Kidney glomerular epithelial cell (primary cell): ENCODE measurements at places on chromosomes 3 and 15.

DNA sequence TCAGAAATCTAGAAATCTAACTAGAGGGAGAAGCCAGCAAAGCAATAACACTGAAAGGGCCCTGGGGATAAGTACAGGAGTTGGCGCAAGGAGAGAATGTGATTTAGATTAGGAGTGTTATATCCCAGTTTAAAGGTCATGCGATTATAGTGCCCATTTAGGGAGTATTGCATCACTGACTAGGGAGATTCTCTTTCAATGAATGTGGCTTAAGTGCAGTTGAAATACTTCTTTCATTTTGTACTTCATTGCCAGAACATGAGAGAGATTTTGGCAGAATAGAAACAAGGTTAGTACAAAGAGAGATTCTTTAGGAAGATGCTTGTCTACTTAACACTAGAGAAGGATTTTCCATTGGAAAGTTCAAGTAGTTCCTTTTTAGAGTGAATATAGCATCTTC, 13.9 kb downstream of the ROBO2 start:
- no peak for DNase-seq

DNA sequence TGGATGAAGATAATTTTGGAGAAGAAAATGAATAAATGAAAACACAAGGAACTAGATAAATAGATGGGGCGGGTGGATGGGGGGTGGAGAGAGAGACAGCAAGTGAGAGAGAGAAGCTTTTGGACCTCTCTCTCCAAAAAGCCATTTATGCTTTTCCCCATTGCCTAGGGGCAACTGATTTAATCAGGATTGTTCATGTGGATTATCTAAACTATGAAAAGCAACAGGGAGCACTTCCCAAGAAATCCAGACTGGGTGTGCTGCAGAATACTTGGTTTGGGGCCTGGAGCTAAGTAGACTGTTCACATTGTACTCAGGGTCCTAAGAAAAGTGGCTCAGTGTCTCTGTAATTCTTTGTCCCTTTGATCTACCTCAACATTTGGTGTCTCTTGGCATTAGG, 367.0 kb downstream of the TIGIT start:
- DNase-seq: no peak

DNA sequence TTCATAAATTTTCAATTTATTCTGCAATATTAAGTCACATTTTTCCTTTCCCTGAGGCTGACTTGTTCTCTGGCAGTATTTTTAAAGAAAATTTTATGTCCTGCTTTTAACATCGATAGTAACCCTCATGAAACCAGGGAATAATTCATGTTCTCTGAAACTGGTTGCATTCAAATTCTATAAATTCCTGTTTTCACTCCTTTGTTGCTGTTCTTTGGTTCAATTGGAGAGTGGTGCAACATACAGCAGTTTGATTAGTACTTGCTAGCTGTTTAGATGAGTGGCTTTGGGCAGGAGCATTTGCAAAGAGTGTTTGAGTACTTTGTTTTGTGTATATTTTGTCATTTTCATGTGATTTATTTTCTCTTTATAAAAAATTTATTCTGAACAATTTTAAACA, 19.2 kb downstream of the ZIC1 start:
- DNase-seq: no peak

DNA sequence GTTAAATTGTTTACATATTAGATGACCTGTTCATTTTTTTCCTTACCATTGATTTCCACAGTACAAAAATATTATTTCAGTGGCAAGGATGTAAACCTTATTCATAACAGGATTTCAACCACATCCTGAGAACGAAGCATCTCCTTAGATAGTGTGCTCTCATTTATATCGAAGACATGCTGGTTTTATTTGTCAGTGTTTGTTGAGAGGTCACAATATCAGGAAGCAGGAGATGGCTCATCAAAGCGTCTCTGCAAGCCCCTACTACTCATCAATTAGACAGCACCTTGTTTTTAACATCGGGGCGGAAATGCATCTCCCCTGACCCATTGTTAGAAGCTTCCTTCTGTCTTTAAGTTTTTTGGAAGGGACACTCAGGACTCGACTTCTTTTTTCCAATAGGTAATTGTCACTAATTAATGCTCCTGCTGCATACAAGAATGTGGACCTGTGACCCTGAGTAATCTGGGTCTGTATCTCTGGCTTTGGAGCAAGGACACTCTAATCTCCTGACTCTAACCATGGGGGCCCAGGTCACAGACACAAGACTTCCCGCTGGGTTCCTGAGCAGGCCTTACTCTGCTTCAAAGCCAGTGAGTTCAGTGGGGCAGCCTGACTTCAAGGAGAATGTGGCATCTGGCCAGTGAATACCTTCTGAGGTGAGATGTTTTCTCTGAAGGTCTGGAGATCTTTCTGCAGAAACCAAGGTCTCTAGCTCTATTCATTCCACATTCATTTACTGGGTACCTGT, 50.3 kb downstream of the MECOM start:
- no peak for DNase-seq

DNA sequence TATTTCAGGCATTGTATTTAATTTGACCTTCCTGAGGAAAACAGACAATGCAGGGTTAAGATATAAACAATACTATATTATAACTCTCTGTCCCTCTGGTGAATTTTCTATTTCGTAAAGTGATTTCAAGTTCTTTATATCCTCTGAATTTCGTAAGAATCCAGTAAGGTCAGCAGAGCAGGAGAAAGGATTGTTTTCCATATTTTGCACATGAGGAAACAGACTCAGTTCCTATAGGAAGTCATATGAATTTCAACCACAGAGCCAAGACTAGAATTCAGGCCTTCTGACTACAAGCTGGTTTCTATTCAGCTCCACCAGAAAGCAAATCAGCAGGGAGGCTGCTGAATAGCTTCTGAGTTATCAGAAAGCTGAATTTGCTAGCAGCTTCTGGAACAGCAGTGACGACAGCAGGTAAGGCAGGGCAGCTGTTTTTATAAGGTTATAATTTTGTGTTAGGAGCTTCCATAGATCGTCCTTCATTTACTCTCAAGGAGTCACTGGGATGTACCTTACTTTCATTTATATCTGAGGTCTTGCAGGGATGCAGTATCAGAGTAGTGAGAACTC, 11.1 kb upstream of the PLAAT1 start:
- no peak for DNase-seq

GRCh38 chr15:98043160-98044014, 82.9 kb downstream of the ARRDC4 start:
- no peak for DNase-seq

GRCh38 chr3:114464548-114464947, 170.7 kb downstream of the TIGIT start:
- DNase-seq: no peak

GRCh38 chr3:103513003-103513402, 1078.2 kb downstream of the ZPLD1 start:
- DNase-seq: no peak

- peak; percentile 41 for DNase-seq
Observed at GRCh38 chr3:183825456-183826161, at the start of gene MAP6D1. MAP6D1 (minus strand) TSS chr3:183825577; CDS start chr3:183825547, 30 bp downstream.

DNA sequence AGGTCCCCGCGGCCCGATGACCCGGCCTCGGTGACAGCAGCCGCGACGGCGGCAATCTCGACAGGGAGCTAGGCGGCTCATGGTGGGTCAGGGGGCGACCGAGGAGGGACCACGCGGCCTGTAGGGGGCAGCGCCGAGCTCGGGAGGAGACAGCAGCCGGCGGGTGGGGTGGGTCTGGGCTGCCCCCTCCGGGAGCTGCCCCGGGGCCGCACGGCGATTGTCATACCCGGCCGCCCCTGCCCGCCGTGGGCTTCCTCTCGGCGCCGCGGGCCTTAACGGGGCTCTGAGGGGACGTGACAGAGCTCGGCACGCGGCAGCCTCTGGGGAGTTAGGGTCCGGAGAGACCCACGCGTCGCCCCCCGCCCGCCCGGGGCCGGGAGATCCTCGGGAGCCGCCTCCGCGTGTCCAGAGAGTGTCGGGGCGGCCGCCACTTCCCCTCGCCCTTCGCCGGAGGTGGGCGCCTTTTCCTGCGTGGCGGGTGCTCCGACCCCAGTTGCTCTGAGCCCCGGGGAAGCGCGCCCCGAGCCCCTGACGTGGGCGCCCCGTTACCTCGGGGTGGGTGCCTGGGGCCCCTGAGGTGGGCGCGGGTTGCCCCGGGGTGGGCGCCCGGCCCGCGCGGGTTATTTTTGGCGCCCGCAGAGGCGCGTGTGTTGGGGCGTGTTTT, 539 bp upstream of the PLCL2 start:
- no peak for DNase-seq

- DNase-seq: no peak
Observed at GRCh38 chr3:133506215-133506901, 67.1 kb upstream of the CDV3 start.

DNA sequence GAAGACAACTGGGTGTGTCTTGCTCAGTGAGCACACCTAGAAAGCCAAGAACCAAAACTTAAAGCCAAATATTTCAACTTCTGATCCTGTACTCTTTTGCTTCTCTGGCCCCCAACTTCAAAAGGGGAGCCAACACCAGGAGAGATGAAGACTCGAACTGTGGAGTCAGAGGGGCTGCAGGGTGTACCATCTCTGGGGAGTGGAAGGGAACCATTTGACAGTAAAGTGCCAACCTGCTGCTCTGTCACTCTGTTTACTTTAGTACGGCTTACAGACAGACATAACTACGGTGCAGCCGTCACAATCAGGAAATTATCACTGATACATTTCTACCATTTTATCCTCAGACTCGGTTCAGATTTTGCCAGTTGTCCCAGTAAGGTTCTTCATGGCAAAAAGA, 1.6 kb downstream of the FBXO22 start:
- no peak for DNase-seq

GRCh38 chr3:130635978-130636377, 110.7 kb downstream of the PIK3R4 start:
- no peak for DNase-seq
